Pancreas (tissue), 10 donors: ENCODE measurements at places on chromosomes 3 and 15. TPM values are rescaled to one million over a fixed set of nuclear protein-coding genes. Genes with fewer than 3 reads are reported as not detected.
A peak's percentile ranks its signal among the peaks of the same experiment; 100 is the strongest.

DNA sequence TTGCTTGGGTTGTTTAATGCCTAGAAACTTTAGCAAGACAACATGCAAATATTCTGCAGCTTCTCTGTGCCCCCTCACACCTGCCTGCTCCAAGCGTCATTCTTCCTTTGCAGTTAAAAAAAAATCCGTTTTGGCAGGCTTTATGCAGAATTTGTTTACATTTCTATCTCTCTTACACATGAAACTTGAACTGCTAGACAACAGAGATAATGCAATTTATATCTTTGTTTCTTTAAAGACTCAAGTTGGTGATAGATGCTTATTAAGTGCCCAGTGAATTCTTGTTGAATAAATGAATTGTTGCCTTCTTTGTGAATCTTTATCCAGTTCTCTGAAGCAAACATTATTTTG is 53.2 kb downstream of the CHST2 start:
- no peak overlapping the region for H3K4me3 ChIP-seq
- H3K36me3 ChIP-seq, result no peaks in the 10 kb centered on the region
- H3K4me1 ChIP-seq, result no peaks in the 10 kb centered on the region
- H3K27ac ChIP-seq, result no peak overlapping the region
- H3K27me3 ChIP-seq, result no peaks in the 10 kb centered on the region

DNA sequence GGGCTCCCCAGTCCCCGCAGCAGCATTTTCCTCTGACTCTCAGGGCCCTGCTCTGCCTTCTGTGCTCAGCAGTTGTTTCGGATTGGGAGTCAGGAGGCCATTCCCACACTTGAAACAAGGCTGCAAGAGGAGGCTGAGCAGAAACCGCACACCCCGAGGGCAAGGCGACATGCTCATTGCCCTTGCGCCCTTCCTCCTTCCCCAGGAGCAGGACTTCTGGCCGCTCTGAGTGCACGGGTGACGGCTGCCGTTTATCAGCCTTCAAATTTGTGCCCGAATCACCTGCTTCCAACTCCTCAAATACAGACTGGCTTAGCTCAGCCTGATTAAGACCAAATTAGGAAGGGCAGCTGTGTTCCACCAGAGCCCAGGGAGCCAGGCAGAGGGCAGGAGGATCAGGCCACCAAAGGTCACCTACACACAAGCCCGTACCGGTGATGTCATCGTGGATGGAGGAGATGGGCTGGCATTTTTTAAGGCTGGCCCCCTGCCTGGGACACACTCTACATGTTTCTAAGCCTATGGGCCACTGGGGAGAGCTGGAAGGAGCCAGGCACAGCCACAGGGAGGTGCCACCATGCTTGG is 38.1 kb downstream of the TM2D3 start:
- no peak for DNase-seq
- no peak overlapping the region for H3K27ac ChIP-seq
- peaks cover 5% of the 10 kb centered on the region for H3K4me1 ChIP-seq
- H3K36me3 ChIP-seq, result no peaks in the 10 kb centered on the region

DNA sequence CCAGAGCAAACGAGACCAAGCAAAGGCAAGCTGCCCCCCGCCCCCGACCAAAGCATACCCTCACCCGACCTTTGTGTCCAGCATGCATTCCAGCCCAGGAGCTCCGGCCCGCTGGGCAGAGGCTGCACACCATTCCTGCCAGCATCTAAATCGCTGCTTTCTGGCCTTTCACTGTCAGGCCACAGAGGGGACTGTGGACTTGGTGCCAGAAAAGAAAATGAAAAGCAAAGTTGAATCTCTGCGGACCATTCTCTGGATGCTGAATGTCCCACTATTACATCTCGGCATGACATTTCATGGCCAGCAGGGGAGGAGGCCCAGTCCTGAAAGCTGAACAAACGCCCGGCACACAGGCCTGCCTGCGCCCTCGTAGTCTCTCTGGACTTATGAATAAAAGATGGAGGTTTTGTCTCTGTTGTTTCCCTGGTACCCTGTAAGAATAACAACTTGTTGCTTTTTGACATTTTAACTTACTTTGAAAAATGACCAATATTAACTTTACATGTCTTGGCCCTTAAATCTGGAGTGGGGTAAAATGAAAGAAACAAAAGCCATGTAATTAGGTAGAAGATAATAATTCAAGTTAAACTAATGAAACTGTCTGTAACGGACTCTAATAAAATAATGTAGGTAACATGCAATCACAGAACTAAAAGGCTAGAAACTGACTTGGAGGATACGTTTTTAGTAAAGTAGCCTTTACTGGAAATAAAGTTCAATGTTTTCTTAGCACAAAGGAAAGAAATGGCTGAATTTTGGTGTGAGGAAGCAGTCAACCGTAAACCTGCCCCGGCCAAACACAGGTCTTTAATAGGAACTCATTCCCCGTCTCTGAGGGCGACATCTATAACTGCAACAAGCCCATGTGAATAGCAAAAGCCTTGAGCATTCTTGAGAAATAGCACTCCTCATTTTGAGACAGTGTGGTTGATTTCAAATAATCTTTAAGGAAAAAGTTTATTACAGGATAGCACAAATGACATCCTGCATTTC is 12.7 kb downstream of the IL17RD start:
- no peak overlapping the region for H3K27ac ChIP-seq
- H3K4me3 ChIP-seq, result no peak overlapping the region
- no peaks in the 10 kb centered on the region for H3K4me1 ChIP-seq
- H3K27me3 ChIP-seq, result no peaks in the 10 kb centered on the region

- DNase-seq, result no peak
- no peak overlapping the region for H3K4me3 ChIP-seq
- no peaks in the 10 kb centered on the region for H3K36me3 ChIP-seq
- no peaks in the 10 kb centered on the region for H3K27me3 ChIP-seq
Measured at GRCh38 chr3:103247459-103247858, 812.6 kb downstream of the ZPLD1 start.

Gene OXTR
- 0.28 TPM for total RNA-seq

Gene CCDC13
- 0.18 TPM for total RNA-seq

DNA sequence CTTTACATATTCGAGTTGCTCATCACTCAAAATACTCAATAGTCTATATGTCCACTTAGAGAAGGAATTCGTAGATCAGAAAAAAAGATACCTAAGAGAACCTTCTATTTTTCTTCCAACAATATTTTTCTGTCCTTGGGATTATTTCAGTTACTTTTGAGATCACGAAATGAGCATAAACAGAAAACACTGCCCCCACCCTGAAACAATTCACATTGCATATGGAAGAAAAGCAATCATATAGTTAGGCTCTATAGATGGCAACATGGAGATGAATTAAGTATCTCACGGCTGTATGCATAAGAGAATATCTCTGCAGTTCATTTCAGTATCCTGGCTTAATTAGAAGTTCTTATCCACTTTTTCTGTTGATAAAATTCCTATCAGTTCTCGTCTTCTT is 391.1 kb downstream of the FGF12 start:
- no peak for DNase-seq
- no peak overlapping the region for H3K27ac ChIP-seq
- no peaks in the 10 kb centered on the region for H3K36me3 ChIP-seq
- H3K27me3 ChIP-seq, result no peaks in the 10 kb centered on the region
- no peaks in the 10 kb centered on the region for H3K4me1 ChIP-seq

Gene ESYT3
- total RNA-seq, result 1.6 TPM

Gene POLQ
- 0.09 TPM for total RNA-seq

- H3K4me1 ChIP-seq, result no peaks in the 10 kb centered on the region
- DNase-seq, result no peak
- H3K27ac ChIP-seq, result no peak overlapping the region
- no peak overlapping the region for H3K4me3 ChIP-seq
- H3K36me3 ChIP-seq, result no peaks in the 10 kb centered on the region
- H3K27me3 ChIP-seq, result no peaks in the 10 kb centered on the region
Measured at GRCh38 chr15:69032703-69033373, 18.3 kb downstream of the NOX5 start.

- no peak overlapping the region for H3K4me3 ChIP-seq
- H3K27ac ChIP-seq, result no peak overlapping the region
- no peak for DNase-seq
Measured at GRCh38 chr15:63752075-63752684, 81.6 kb downstream of the HERC1 start.

- DNase-seq, result peak; percentile 14
- no peak overlapping the region for H3K4me3 ChIP-seq
- H3K27me3 ChIP-seq, result peaks cover 3% of the 10 kb centered on the region
- no peaks in the 10 kb centered on the region for H3K36me3 ChIP-seq
- H3K4me1 ChIP-seq, result no peaks in the 10 kb centered on the region
- H3K27ac ChIP-seq, result no peak overlapping the region
Measured at GRCh38 chr15:101597360-101597928, 54.7 kb downstream of the TM2D3 start.

Gene SLC7A14
- total RNA-seq, result 0.49 TPM
